MCF 10A (cell line): ENCODE measurements at places on chromosomes 16 and 17.

- peak; percentile 78 for DNase-seq
These were observed 26.2 kb upstream of the FOXK2 start for GRCh38 chr17:82493226-82493781.

GRCh38 chr17:48054238-48055185, 6.4 kb downstream of the NFE2L1 start:
- DNase-seq: peak; percentile 76

DNA sequence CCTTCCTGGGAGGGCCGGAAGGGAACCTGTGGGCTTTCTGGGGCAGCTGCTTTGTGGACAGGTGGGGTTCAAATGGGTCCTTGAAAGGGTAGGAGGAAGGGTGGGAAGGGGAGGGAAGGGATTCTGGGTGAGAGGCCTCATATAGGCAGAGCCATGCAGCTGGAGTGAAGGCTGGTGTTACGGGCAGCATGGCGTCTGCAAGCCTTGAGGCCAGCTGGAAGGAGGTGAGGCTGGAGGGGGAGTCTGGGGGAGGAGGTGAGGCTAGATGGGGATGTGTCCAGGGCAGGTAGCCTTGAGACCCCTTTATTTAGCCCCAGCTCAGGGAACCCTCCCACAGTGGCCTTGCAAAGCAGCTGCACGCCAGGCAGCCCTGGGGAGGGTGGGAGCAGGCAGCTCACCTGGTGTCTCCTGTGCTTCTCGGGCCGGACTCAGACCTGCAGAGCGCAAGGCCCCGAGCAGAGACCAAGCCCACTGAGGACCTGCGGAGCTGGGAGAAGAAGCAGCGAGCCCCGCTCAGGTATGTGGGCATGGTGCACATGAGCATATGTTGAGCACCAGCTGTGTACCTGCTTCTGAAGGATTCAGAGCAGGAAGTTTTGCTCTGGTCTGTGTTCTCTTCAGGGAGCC, 50.6 kb downstream of the SNX20 start:
- no peak for DNase-seq

GRCh38 chr17:17098551-17099179, 56.4 kb downstream of the MPRIP start:
- DNase-seq: peak; percentile 13

DNA sequence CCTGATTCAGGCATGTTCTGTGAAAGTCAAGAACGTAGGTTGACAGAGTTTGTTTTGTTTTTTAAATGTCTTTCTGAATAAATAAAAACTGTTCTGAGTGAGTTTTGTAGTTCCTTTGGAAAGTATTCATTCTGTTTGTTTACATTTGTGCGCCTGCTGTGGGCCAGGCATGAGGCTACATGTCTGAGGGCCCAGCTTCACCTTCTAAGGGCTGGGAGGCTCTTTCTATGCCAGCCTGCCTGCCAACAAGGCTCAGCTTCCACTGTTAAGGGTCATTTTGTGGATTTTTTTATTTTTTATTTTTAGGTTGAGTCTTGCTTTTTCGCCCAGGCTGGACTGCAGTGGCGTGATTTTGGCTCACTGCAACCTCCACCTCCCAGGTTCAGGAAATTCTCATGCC, 6.1 kb downstream of the WWOX start:
- DNase-seq: peak; percentile 72

- DNase-seq: no peak
These were observed 344.8 kb downstream of the SNX29 start for GRCh38 chr16:12321311-12321842.

GRCh38 chr16:23955088-23955487, 119.3 kb downstream of the PRKCB start:
- DNase-seq: no peak

GRCh38 chr17:534071-534691, 180.5 kb downstream of the VPS53 start:
- no peak for DNase-seq

DNA sequence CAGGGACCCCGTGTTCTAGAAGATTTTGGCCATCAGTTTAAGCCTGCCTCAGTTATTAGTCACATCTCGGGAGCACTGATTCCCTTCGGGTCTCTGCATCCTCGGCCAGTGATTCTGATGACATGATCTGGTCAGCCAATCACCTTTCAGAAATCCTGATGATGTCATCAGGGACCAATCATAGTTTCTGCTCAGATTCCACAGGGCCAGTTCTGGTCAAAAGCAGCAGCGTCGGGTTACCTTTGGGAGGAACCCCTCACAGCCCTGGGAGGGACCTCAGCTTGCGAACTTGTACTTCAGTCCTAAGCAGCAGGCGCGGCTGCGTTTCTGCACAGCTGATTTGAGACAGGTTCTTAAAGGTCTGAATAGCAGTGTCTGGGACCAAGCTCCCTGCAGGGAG, 13.9 kb downstream of the KDM8 start:
- DNase-seq: no peak

GRCh38 chr17:80969030-80969673, 22.5 kb upstream of the CHMP6 start:
- no peak for DNase-seq

DNA sequence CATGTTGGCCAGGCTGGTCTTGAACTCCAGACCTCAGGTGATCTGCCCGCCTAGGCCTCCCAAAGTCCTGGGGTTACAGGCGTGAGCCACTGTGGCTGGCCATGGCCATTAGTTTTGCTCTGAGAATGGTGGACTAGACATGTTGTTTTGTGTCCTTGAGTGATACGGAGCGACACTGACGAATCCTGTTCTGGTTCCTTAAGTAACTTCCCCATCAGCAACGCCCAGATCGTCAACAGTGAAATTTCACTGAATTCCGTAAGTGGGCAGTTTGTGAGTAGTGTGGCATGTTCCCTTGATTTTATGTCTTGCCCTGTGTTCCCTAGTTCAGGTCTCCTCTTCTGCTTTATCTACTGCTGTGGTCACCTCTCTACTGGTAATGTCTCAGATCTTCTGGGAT, 67.4 kb downstream of the SNX29 start:
- no peak for DNase-seq

GRCh38 chr17:46745376-46745775, 73.1 kb downstream of the WNT3 start:
- no peak for DNase-seq
